Activated naive CD8-positive, alpha-beta T cell treated with anti-CD3 and anti-CD28 coated beads for 36 hours (primary cell): ENCODE measurements at places on chromosomes 7 and 10. TPM values are rescaled to one million over a fixed set of nuclear protein-coding genes. Genes with fewer than 3 reads are reported as not detected.

SEMA3E gene
- total RNA-seq = not detected

CCDC172 gene
- total RNA-seq = not detected

SLC16A9 gene
- 1.9 TPM for total RNA-seq

FANK1 gene
- 0.92 TPM for total RNA-seq

APBB1IP gene
- total RNA-seq = 66.3 TPM

SMO gene
- total RNA-seq = 1.7 TPM

DNA sequence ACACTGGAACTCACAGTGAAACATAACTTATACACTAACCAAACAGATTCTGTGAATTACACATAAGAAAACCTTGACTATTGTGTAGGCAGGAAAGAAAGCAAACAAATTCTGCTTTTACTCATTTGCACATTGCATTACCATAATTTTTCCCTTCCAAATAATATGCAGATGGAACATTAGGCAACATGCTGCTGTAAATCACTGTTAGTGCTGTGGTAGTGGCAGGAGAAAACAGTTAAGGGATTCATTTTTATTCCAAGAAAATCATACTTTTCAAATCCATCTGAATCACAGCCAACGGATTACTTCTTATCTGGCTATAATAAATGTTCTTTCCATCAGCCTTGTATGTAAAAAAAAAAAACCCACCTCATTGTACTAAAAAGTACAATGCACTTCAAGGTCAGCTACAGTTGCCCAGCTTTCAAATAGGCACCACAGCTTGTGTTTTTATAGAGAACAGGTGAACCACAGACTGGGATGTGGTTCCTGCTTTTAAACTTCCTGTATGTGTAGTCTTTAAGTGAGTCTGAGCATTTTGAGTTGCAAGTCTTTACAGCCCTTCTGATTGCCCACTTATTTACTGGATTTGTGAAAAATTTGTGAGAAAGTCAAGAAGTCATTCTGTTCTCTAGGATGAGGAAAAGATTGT lies 590.0 kb upstream of the SEMA3D start:
- DNase-seq = no peak

DNA sequence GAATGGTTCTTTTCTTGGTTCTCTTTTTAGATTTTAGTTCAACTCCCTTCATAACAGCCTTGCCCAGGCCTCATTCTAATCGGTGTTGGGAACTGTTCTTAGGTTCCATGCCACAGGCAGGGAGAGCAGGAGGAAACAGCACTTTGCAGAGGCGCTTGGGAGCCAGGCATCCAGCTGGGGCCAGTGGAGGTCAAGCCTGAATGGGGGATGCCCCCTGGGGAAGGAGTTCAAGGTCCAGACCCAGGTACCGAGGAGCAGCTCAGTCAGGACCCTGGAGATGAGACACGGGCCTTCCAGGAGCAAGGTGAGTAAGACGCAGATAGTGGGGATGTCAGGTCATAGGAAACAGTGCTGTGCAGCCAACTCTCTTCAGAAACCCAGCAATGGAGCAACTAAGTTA lies 4.5 kb downstream of the ZSCAN25 start:
- no peak for DNase-seq

DNA sequence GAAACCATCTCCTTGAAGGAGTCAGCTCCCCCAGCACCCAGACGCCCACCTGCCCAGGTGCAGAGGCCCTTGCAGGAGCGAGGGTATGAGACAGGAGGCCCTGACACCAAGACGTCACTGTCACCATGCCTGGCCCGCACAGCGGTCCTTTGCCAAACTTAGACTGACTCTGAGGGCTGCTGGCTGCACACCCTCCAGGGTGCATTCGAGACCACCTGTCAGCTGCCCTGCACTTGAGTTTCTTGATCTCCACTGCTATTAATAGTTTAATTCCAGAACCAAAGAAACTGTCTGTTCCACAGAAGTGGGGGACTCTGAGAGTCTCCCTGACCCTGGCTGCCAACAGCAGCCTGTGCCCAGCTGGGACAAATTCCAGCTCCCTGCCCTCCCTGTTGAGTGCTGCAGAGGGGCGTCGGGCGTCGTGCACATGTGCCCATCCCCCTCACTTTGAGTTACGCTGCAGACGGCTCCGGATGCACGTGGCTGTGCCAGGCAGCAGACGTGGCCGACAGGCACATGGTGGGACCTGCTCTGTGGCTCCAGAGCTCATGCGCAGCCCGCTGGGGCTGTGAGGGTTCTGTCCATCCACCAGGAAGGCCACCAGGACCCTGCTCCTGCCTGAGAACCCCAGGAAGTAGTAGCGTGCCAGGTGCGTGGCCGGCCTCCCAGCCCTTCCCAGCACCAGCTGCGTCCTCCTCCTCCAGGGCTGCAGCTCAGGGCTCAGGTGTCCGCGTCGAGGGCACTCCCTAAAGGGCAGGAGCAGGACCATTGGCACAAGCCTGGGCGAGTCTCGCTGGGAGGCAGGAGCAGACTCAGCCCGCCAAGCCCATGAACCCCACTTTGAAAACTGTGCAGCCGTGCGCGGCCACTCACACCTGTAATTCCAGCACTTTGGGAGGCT lies 24.8 kb downstream of the ELFN1 start:
- DNase-seq = no peak

DNA sequence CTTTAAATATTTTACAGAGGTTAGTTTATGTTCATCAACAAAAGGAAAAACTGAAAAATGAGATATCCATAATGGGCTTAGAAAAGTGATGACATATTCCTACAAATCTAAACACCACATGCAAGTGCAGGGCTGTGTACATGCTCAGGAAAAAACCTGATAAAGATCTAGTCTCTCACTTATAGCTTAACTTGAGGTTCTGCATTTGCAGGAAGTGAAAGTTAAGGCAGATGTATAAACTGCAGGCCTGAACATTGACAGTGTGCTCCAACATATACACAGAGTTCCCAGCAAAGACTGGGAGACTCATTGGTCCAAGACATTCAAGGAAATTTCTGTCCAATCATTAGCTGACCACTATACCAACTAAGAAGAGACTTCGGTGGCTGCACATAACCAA lies 63.8 kb upstream of the RET start:
- no peak for DNase-seq

DNA sequence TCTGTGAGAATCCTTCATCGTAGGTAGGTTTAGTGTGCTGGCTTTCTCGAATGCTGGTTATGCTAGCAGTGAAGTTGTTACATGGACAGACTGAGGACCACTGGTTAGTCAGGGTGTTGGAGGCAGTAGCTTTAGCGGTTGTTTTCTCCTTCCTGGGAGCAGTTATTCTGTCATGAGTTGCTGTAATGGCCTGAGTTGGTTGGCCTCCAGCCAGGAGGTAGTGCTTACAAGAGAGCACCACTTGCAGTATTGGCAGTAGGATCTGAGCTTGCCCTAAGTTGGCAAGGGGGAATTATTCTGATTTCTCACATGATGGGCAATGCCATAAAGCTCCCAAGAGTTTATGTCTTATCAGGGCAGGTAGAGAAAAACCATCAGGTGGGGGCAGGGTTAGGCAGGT lies 58.0 kb downstream of the IPMK start:
- DNase-seq = no peak

- no peak for DNase-seq
These were observed 48.4 kb upstream of the FAM20C start for GRCh38 chr7:143811-144453.

DNA sequence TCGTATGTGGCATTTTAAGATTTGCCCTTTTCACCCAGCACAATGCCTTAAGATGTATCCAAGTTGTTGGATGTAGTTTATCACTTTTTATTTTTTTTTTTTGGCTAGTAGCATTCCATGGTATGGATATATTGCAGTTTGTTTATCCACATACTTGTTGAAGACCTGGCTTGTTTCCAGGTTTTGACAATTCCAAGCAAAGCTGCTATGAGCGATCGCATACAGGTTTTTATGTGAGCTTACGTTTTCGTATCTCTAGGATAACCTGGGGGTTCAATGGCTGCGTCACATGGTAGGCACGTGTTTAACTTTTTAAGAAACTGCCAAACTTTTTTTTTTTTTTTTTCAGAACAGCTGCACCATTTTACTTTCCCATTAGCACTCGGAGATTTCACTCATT lies 32.2 kb downstream of the BAIAP2L1 start:
- DNase-seq = no peak

- no peak for DNase-seq
These were observed 119.5 kb downstream of the BAMBI start for GRCh38 chr10:28796606-28797512.

DNA sequence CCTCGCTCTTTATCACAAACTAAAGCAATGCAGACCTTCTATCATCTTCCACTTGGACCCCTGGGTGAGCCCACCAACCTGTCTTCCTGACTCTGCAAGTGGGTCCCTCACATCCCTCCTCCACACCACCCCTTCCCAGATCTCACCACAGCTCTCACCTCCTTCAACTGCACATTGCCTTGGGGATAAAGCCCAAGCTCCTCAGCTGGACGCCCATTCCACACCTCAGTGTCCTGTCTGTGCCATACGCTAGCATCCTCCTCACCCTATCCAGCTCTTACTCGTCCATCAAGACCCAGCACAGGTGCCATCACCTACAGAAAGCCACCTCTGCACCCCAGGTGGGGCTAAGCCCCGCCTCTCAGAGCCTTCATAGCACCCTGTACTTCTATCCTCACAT lies 141.0 kb upstream of the LANCL2 start:
- DNase-seq = no peak

GRCh38 chr10:71361581-71361980 lies 35.1 kb upstream of the CDH23 start:
- DNase-seq = no peak

DNA sequence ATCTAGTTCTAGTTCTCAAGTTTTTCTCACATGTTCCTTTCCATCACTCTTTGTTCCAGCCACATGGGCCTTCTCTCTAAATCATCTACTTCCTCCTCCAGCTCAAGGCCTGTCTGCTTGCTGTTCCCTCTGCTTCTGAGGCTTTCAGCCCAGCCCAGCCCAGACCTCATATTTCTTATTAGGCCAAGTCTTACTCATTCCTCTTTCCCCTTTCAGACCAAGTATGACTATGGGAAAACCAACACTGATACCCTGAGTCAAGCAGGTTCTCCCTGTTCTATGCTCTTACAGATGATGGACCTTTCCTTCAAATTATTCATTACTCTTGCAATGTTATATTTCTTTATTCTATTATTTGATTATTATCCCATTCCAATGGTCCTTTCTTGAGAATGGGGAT lies 80.3 kb upstream of the SEM1 start:
- DNase-seq = no peak

- DNase-seq = no peak
These were observed 84.7 kb downstream of the NKX6-2 start for GRCh38 chr10:132701099-132701845.
